ENCODE measurements at places on chromosomes 1 and 21.

DNA sequence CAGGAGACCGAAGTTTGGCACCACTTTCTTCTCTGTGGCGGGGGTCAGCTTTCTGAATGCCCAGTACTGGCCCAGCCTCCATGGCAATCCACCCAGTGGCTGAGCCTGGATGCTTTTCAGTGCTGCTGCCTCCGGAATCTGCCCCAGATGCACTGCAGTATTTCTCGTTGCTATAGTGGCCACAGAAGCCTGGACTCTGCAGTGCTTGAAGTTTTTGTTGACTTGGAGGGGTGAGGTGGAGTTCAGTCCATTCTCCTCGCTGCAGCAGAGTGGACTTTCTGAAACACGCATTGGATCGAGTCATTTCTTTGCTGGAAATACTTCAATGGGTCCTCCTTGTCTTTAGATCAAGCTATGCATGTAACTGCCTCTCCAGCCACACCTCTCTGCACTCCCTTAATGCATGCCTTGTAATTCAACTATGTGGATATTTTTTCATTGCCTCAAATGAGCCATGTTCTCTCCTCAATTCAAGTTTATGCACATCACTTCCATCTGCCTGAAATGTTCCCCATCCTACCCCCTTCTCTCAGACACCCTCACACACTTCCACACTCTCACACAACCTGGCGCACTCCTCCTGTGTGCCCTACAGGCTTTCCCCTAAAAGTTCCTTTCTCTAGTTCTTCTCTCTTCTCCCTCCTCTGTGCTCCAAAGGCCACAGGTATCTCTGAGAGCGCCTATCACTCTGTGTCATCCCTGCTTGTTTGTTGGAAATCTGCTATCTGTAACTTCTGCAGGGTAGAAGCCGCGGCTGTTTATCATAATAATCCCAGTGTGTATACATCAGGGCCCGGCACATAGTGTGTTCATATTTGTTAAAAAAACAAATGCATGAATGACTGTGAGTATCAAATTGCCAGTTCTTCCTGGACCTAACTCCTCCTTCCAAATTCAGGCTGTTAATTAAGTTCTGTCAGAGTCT, 16.5 kb downstream of the ADAM30 start:
- no peak overlapping the region for H3K4me3 ChIP-seq
- H3K36me3 ChIP-seq = no peaks in the 10 kb centered on the region
- no peaks in the 10 kb centered on the region for H3K27me3 ChIP-seq

GRCh38 chr1:48023488-48023887, 26.3 kb upstream of the TRABD2B start:
- H3K4me3 ChIP-seq = no peak overlapping the region
- peaks cover 9% of the 10 kb centered on the region for H3K4me1 ChIP-seq
- no peak overlapping the region for H3K27ac ChIP-seq
- H3K36me3 ChIP-seq = no peaks in the 10 kb centered on the region

DNA sequence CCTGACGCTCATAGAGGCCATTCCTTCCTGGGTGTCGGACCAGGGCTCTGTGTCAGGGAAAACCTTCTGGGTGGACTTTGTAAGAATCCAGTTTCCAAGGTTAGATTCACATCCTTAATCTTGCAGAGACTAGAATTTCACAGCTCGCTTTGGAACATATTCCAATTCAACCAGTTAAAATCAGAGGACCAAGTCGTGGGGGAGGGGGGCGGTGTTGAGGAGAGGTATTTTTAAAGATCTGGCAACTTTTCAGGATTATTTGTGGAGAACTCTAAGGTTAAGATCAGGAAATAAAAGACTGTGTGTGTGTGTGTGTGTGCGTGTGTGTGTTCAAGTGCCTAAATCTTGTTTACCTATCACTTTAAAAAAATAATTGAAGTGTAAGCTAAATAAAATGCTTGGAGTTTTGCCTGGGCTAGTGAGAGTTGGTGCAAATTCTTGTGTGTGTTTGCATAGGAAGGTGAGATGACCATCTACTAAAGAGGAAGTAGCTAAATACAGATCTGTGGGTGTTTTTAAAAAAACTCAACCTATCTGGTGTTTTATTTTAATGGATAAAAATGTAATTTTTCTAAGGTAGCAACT, 21.8 kb downstream of the TENT5C start:
- H3K4me3 ChIP-seq = no peak overlapping the region
- no peaks in the 10 kb centered on the region for H3K36me3 ChIP-seq
- H3K4me1 ChIP-seq = no peaks in the 10 kb centered on the region
- DNase-seq = no peak
- H3K27ac ChIP-seq = no peak overlapping the region

- H3K4me3 ChIP-seq = no peak overlapping the region
- no peak for DNase-seq
- H3K27me3 ChIP-seq = no peaks in the 10 kb centered on the region
- no peak overlapping the region for H3K27ac ChIP-seq
- no peaks in the 10 kb centered on the region for H3K36me3 ChIP-seq
Observed at GRCh38 chr1:99559166-99559565, 86.7 kb upstream of the PALMD start.

GRCh38 chr1:86779308-86780191, 75.2 kb downstream of the SH3GLB1 start:
- no peak overlapping the region for H3K4me3 ChIP-seq
- no peaks in the 10 kb centered on the region for H3K36me3 ChIP-seq
- peaks cover 17% of the 10 kb centered on the region for H3K4me1 ChIP-seq

GRCh38 chr1:27505420-27505680, 15.4 kb upstream of the WASF2 start:
- no peak for DNase-seq
- H3K4me3 ChIP-seq = no peak overlapping the region
- H3K36me3 ChIP-seq = no peaks in the 10 kb centered on the region
- no peaks in the 10 kb centered on the region for H3K4me1 ChIP-seq

DNA sequence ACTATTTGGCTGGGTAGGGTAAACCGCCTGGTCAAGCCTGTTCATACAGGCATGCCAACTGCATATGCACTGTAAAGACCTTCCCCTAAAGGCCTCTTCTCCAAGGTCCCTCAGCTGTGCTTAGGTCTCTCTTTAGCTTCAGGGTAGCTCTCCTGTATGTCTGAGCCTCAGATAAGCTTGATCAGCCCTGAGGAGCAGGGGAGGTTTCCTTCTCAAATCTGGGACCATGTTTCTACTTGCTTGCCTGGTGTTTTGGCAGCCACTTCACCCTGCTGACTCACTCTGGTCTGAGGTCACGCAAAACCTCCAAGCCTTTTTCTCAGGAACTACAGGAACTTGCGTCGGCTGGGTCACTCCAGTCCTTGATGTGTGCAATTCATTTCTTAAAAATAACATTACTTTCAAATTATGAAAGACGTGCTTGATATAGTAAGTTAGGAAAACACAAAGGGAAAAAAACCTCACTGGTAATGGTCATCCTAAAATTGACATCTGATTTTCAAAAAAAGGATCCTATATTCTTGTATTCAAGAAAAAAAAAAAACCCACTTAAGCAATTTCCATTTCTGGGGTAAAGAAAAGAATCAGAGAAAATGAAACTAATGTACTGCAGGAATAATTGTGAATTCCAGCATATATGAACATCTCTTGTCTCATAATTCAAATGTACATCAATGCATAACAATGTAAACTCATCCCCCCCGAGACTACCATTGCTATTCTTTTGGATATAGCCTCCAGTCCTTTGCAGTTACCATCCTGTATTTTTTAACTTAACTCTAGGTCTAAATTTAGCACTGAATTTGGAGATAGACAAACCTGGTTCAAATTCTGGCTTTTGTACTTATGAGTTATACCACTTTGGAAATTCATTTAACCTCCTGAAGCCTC, 24.8 kb upstream of the RNF19B start:
- no peaks in the 10 kb centered on the region for H3K27me3 ChIP-seq
- no peaks in the 10 kb centered on the region for H3K36me3 ChIP-seq
- H3K27ac ChIP-seq = no peak overlapping the region
- no peaks in the 10 kb centered on the region for H3K4me1 ChIP-seq
- DNase-seq = no peak
- H3K4me3 ChIP-seq = no peak overlapping the region

DNA sequence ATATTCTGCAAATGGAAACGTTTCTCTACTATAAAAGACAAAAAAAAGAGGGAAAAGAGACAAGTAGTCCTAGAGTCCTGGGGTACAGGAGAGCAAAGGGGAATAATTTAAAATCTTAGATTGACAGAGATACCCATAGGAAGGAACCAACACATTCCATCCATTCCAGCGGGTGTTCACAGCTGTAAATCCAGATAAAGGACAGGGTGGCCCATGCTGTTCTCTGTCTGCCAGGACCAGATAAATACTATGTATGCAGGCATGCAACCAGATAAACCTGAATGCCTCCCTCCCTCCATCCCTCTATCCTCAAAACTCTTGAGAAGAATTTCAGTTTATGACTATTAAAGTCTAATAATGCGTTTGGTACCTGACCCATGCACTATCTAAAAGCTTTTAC, 131.8 kb downstream of the PTPN14 start:
- peak; percentile 21 for DNase-seq
- no peaks in the 10 kb centered on the region for H3K27me3 ChIP-seq
- H3K27ac ChIP-seq = peak overlapping the region; percentile 46
- H3K4me3 ChIP-seq = no peak overlapping the region
